Mesothelial cell of epicardium (in vitro differentiated cells): ENCODE measurements at places on chromosomes 3 and 15.

DNA sequence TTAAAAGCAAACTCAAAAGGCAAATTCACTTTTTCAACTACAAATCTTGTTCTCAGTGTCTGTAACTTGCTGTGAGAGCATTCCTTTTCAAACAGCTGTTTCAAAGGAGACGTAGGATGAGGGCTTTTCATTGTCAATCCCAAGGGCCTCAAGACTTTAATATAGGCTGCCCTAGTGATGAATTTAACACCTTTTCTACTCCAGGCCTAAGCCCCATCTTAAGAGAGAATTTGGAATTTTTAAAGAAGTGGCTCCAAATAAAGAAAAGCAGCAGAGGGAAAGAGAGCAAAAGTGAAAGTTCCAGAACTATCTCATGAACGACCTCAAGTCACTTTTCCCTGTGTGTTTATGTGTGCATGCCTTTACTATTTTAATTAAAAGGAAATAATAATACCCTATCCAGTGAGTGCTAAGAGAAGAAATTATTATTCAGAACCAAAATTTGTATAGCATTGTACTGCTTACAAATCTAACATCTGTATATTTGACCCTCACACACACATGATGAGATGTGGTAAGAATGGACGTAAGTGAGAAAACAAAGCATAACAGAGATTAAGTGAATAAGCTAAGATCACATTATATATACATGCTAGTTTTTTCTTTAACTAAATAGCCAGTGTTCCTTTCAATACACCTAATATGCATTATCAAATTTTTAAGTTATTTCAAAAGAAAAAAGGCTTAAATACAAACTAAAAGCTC is 196.4 kb downstream of the VGLL3 start:
- no peak for DNase-seq

GRCh38 chr15:52658955-52659354 is 20.2 kb downstream of the ATOSA start:
- DNase-seq: no peak

DNA sequence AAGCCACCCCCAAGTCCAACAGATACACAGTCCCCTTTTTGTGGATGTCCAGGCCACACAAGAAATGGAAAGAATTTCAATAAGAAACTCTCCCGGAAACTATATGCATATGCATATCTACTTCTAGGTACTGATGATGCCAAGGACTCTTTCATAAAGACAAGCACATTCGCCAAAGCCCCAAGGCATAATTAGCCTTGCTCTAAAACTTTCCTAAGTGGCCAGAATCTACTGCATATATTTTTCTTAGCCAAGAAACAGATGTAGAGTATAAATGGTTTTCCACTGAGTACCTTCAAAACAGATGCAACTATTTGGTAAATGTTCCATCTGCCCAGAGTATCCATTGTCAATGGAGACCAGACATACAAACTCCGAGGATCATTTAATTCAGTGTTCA is 73.9 kb downstream of the MAGI1 start:
- DNase-seq: no peak

DNA sequence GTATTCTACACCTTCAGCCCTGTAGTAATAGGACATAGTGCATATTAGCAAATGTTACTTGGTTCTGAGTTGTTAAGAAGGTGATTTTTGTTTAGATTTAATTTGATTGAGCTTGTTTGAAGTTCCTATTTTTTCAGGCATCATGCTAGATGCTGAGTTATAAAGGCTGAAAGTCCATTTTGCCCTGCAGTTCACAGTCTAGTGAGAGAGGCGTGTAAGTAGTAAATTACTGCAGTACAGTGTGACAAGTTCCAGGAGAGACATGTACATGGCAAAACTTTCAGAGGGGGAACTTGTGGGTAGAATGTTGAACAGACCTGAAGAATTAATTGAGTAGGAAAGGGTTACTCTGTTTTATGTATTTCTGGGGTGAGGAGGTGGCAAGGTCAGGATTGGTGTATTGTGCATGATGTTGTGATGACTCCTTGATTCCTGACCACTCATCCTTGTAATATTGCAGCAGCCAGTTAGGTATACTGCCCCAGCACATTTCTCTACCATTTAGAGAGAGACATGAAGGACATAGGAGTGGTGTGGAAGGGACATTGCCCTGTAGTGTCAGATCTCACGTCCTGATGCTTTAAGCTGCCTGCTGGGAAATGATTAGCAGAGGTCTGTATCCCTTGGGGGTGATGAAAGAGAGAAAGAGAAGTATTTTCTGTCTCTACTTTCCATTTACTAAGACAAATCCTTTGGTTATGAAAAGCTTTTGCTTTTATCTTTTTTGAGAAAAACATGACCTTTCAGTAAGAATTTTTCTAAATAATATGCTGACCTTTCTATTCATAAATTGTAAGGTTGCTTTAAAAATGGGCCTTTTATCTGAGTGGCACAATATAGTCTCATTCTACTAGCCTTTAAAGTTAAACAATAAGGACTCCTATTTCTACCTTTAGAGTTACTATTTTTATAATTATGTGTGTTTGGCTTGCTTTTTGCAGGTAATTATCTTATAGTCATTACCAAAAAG is 16.9 kb downstream of the SACM1L start:
- DNase-seq: no peak

- DNase-seq: no peak
Measured at GRCh38 chr15:78455749-78456148, 17.7 kb downstream of the IREB2 start.

- DNase-seq: no peak
Measured at GRCh38 chr3:89245612-89246011, 138.2 kb downstream of the EPHA3 start.

- peak; percentile 19 for DNase-seq
Measured at GRCh38 chr15:68409736-68410370, 22.1 kb downstream of the ITGA11 start.

DNA sequence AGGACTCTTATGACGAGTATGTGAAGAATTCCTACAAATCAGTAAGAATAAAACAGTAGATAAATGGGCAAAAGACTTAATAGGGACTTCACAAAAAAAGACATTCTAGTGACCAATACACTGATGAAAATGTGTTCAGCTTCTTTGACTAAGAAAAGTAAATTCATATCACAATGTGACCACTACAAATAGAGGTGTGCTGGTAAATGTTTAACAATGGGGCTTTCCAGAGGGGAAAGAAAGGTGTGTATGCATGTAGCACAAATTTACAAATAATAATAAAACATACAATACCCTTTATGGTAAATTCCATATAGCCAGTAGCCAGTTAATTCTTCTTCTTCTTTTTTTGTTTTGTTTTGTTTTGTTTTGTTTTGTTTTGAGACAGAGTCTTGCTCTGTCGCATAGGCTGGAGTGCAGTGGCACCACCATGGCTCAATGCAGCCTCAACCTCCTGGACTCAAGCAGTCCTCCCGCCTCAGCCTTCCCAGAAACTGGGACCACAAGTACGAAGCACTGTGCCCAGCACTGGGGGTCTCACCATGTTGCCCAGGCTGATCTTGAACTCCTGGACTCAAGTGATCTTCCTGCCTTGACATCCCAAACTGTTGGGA is 17.5 kb upstream of the NMD3 start:
- DNase-seq: no peak

GRCh38 chr15:89118481-89118989 is 30.3 kb downstream of the ABHD2 start:
- DNase-seq: no peak

DNA sequence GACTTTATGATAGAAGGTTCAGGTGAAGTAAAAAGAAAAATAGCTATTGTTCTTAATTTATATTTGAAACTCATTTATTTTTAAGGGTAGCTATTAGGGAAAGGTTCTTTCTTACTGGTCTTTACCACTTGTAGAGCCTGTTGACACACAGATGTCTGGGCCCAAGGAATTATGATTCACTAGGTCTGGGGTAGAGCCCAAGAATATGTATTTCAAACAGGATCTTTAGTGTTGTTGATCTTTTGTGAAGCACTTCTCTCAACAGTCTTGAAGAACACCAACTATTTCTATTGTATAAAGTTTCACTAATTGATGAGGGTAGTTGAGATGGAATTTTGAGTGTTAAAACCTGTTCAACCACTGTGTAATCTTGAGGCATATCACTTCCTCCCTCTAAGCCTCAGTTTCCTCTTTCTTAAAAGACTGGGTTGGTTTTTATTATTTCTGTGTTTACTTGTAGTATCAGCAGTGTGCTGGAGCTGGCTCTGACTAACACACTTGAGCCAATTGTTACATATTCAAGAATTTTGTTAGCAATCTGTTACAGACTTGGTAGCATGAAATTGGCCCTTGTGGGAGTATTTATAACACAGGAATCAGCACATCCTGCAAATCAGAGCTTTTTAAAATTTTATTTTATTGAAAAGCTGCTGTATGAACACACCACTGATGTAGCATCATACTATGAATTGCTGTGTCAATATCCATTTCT is 155.9 kb downstream of the RBMS3 start:
- no peak for DNase-seq

GRCh38 chr3:139394116-139394515 is 4.7 kb upstream of the COPB2 start:
- DNase-seq: no peak

- DNase-seq: no peak
Measured at GRCh38 chr15:82768414-82769054, 37.3 kb downstream of the FSD2 start.

DNA sequence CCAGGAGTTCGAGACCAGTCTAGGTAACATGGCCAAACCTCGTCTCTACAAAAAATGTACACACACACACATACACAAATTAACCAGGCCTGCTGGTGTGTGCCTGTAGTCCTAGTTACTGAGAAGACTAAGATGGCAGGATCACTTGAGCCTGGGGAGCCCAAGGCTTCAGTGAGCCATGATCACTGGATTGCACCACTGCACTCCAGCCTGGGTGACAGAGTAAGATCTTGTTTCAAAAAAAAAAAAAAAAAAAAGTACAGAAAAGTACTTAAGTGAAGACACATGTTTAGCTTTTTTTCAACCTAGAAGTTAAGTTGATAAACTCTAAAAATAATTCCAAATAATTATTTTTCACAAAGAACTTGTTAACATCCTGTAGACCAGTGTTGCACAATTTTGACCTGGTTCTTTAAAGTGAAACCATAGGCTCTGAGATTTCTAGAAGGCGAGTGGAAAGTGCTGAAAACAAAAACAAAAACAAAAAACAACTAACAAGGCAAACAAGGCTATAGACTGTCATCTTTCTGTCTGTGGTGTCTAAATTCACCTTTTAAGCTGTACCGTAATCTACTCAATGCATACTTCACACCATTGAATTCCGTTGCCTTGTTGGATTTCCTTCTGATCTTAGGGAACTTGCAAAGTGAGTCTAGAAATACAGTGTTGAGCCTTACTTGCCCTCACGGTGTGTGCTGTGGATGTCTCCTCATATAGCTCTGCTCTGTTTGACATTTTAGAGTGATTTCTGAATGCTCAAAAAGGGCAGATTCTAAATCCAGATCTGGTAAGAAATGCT is 63.5 kb downstream of the CHST2 start:
- DNase-seq: no peak
